ENCODE measurements at places on chromosomes 5 and 9. TPM values are rescaled to one million over a fixed set of nuclear protein-coding genes. Genes with fewer than 3 reads are reported as not detected.
A peak's percentile ranks its signal among the peaks of the same experiment; 100 is the strongest.

GRCh38 chr9:129232839-129233591 is 55.0 kb upstream of the IER5L start:
- DNase-seq = no peak

- DNase-seq = no peak
Measured at GRCh38 chr5:81552852-81553566, 159.1 kb upstream of the ACOT12 start.

DNA sequence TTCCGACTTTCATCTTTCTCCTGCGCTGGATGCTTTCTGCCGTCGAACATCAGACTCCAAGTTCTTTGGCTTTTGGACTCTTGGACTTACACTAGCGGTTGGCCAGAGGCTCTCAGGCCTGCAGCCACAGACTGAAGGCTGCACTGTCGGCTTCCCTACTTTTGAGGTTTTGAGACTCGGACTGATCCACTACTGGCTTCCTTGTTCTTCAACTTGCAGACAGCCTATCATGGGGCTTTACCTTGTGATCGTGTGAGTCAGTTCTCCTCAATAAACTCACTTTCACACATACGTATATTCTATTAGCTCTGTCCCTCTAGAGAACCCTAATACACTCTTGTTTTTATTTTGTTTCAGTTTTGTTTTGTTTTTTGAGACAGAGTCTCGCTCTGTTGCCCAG is 10.3 kb downstream of the FKBP15 start:
- no peak for DNase-seq

GRCh38 chr5:142235870-142236672 is 88.8 kb downstream of the SPRY4 start:
- DNase-seq = no peak

TMEFF1 gene
- total RNA-seq = not detected

GLDC gene
- 0.34 TPM for total RNA-seq

- DNase-seq = peak; percentile 60
Measured at GRCh38 chr5:140402258-140403074, 833 bp downstream of the ANKHD1 start.

DNAH5 gene
- total RNA-seq = not detected

GRCh38 chr9:116574027-116574679 is 113.0 kb upstream of the TRIM32 start:
- no peak for DNase-seq

GRCh38 chr5:171544913-171545765 is 125.7 kb downstream of the FGF18 start:
- DNase-seq = no peak

GRCh38 chr5:140319833-140320232 is 16.9 kb upstream of the PFDN1 start:
- DNase-seq = no peak

DNA sequence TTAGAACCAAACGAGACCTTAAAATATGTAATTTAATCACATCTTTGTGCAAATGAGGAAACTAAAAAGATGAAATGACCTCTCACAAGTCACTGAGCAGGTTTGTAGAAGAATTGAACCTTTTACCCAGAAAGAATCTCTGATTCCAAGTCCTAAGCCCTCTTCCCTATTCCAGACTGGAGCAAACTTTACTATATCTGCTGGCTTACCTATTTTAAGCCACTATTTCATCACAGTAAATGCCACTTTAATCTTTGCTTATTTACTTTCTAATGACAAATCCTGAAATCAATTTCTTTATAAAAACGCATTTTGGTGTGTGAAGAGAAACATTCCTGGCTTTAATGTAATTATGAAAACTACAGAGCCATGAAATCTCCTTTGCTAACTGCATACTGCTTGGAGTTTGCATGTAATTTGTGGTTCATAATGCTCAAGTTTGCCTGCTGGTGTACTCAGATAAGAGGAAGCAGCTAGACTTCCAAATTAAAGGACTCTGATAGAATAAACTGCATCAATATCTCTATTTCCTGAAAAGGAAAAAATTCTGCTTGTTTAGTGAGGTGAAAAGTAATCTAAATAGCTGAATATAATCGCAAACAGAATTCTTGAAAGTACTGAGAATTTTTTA is 121.2 kb downstream of the RAB3C start:
- DNase-seq = no peak

SMARCA2 gene
- total RNA-seq = 245 TPM

LMBRD2 gene
- total RNA-seq = 11.8 TPM

SHISAL2B gene
- total RNA-seq = not detected

PTGS1 gene
- 0.26 TPM for total RNA-seq

BTNL8 gene
- total RNA-seq = not detected

GRCh38 chr9:93126825-93127368 is 7.2 kb downstream of the NINJ1 start:
- no peak for DNase-seq

DNA sequence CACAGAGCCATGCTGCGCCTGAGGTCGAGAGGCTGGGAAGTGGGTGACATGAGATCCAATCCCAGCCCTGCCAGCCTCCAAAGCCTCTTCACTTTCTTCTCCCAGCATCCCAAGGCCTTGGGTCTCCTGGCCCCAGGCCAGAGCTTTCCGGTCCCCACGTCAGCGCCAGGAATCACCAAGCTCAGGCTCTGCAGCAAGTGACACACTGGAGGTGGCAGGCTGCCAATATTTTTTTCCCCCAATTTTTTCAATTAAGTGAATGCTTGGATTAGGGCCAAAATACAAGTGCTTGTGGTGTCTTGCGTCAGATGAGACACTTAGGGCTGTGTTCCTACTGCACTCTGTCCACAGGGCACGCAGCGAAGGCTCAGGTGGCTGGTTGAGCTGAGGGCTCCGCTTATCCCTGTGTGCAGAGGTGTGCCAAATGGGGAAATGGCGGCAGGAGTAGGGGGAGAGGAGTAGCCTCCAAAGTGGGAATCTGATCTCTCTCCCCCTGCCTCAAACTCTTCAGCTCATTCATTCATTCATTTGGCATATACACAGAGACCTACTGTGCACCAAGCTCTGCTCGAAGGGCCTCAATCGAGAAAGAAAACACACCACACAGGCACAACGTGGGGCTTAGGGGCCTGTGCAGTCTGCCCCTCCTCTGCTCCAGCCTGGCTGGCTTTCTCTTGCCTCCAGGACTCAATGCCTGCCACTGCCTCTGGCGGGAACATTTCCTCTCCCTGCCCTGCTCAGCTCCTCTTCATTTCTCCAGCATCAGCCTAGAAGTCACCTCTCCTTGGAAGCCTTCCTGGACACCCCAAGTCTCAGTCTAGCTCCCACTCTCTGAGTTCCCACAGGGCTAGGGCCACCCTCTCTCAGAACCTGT is 16.6 kb downstream of the SH3PXD2B start:
- no peak for DNase-seq

GRCh38 chr9:3467593-3468219 is 58.1 kb downstream of the RFX3 start:
- DNase-seq = peak; percentile 72

All from activated CD8-positive, alpha-beta T cell treated with anti-CD3 and anti-CD28 coated beads, Interleukin-2, amount 10 ng/mL, durations not matched to agents 7 days and 5 days (primary cell).